ENCODE measurements at places on chromosomes 3 and 15. TPM values are rescaled to one million over a fixed set of nuclear protein-coding genes. Genes with fewer than 3 reads are reported as not detected.
A peak's percentile ranks its signal among the peaks of the same experiment; 100 is the strongest.

DNA sequence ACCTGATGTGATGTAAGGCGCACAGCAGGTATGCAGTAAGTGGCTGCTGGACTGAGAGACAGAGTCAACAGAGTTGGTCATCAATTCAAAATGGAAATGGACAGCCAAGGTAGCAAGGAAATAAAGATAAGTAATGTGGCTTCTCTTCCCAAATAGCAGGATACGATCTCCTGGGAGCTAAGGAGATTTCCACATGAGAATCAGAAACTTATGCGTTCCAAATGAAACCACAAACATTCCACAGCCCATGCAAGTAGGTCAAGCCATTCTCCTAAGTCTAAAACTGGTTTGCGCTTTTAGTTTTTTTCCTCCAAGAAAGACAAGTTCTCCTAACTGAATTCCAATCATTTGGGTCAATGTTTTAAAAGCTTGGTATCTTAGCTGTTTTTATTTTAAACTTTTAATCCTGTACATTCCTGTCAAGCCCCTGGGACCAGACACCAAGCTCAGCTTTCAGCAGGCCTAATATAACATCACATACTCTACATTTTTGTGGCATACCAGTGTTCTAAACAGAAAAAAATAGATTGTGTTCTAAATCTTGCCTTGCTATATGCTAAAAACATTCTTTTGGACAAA lies 73.7 kb upstream of the TSPAN3 start:
- DNase-seq = peak; percentile 27

DNA sequence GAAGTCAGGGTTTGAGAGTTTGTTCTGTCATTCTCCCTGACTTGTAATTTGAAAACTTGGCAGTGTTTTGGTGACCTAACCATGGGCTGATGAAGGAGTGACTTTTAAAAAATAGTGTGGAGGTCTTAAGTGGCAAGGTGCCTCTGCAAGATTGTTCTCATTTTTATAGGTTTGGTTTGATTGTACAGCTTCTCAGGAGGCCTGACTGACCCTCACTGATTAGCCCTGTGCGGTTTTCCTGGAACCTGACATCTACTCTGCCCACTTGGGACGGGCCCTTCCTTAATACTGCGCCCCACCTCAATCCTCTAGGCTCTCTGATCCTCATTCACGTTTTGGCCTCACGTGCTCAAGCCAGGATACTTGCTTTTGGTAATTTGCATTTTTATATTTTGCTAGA lies 2.8 kb downstream of the UBE2E1 start:
- no peak for DNase-seq

- DNase-seq = no peak
Observed at GRCh38 chr3:37129871-37130270, 44.5 kb downstream of the LRRFIP2 start.

DNA sequence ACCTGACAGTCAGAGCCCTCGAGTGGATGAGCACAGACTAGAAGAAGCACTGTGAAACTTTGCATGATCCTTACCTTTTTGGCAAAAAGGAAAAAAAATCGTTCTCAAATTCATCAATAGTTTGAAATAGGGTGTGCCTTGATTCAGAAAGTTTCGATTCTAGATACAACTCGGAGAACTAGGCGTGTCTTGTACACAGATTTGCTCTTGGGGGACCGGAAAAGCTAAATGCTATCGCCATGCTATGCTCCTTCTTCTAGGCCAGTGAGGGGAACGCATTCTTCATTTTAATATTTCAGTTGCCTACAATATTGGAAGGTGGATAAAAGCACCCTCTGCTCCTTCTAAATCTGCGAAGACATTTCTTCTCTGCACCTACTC lies 25.0 kb downstream of the CD86 start:
- no peak for DNase-seq

GRCh38 chr15:88382482-88382983 lies 84.7 kb downstream of the MRPL46 start:
- DNase-seq = no peak

DNA sequence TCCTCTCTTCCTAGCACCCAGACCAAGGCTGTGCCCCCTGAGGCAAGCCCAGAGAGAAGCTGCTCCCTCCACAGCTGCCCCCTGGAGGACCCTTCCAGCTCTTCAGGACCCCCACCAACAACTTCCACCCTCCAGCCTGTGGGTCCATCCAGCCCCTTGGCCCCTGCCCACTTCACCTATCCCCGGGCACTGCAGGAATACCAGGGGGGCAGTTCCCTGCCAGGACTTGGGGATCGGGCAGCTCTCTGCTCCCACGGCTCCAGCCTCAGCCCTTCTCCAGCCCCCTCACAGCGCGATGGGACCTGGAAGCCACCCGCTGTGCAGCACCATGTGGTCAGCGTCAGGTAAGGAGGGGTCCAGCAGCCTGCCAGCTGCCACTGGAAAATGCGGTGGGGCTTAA lies 5.6 kb downstream of the DISP2 start:
- no peak for DNase-seq

DNA sequence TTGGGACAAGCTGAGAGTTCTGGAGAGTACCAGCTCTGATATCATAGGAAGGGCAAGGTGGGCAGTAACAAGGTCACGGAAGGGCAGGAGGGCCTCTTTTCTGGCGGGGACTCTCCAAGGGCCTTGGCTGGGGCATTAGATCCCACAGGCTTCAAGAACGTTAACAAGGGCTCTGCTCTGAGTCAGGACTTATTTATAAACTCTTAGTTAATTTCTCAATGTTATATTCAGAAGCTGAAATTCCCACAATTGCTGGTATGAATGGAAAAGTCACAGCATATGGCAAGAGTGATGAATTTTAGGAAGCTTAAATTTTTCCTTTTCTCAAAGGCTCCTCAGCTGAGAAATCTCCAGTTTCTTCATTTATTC lies 320.2 kb upstream of the TBC1D5 start:
- no peak for DNase-seq

- DNase-seq = no peak
Observed at GRCh38 chr3:146594843-146595482, 10.2 kb downstream of the PLSCR5 start.

DNA sequence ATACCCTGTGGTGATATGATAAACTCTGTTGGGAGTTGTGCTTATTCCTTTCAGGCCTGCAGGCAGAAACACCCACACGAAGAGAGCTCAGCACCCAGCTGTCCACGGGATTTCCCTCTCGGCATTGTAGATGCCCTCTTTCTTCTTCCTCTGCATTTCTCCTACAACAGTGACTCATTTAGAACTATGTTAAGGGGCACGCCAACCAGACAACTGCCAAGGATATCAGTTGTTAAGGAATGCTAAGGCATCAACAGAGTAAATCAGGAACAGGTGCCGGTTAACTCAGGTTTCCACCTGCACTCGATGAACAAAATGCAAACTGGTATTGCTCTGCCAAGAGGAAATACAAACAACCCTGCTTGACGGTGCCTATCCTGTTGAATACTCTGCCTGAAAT lies 270.0 kb upstream of the PEX5L start:
- peak; percentile 13 for DNase-seq

DNA sequence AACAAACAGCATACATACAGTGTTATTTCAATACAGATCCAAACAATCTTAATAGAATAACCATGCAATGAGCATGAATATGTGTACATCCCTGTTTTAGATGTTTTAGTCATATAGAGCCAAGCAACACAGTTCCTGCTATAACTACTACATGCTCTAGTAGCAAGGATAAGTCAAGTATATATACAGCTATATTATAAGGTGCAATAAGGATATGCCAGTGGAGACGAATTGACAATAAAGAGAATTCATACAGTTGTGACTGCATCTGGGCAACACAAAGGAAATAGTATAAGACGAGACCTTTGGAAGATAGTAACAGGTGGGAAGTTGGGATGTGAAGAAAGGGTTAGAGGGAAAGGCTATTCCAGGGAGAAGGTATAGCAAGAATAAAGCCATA lies 103.4 kb downstream of the TPRG1 start:
- no peak for DNase-seq

DNA sequence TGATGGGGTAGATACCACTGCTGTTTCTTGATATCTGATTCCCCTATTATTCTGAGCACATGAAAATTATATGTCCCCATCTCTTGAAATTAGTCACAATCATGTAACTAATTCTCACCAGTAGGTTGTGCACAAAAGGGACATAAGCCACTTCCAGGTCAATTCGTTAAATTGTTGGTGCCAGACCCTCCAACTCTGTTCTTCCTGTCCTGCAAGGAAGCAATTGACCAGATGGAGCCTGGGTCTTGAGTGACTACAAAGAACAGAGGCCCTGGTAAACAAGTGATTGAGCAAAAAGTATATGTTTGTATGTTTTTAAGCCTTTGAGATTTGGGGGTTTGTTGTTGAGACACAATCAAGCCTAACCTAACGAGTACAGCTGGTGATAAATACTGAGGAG lies 36.9 kb downstream of the ABI3BP start:
- DNase-seq = no peak

GRCh38 chr3:114635878-114636277 lies 342.1 kb downstream of the TIGIT start:
- no peak for DNase-seq

DNA sequence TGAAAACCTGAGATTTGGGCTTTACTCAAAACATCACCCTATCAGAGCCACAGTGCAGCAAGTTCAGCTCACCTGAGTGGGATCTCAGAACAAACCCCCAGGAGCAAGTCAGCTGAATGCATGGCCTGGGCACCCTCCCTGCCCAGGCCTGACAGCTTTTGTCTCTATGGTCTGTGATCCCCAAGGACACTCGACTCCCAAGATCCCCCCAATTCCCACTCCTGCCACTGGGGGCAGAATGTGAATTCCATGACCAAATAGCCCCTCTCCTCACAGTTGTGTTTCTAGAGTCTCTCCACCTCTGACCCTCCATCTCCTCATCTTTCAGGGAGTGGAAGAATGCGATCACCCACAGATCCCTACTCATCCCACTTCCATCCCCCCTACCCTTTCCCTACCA lies 58.9 kb downstream of the ZNF445 start:
- DNase-seq = no peak

DNA sequence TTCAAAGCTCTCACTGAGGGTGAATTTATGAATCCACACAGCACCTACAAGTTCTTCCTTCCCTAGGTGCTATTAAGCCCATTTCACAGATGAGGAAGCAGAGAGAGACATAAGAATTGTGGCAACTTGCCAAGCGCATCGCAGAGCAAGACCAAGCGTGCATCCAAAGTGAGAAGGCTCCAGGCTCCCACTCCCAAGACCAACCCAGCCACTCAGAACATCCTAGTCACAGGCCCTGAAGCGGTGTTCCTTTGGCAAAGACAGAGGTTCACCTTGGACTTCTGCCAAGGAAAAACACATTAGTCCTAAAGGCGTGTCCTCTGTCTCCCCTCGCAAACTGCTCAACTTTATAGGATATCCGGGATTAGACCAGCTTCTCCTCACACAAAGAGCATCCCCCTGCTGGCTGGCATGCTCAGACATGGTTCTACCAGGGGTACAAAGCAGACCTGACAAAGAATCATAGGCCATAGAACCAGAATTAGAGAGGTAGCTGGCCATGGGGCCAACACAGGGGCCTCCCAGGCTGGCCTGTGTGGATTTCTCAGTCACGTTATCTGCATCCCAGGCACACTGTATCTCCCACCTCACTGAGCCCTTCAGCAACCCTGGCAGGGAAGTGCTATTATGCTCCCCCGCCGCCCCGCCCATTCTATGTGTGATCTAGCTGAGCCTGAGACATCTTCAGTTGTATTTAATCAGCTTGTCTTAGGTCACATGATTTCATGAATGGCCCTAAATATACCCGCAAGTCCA lies 160.2 kb downstream of the FOXP1 start:
- DNase-seq = no peak

- DNase-seq = no peak
Observed at GRCh38 chr3:33128706-33129105, 14.9 kb downstream of the CRTAP start.

DNA sequence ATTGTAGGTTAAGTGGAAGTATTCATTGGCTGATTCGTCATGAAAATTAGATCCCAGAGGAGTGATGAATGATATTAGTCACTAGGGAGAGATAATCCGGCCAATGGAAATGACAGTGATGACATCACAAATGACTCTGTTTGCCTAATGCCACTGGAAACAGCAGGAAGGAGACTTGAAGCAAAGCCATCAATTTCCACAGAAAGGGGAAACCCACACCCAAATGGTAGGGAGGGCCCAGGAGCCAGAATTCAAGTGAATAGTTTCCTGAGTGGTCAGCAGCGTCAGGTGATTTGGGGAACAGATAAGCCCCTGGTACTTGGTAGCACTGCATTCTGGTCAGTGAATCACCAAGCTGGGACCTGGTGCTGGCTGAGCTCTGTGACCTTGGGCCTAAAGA lies 3.3 kb upstream of the ADAMTS9 start:
- DNase-seq = no peak

DNA sequence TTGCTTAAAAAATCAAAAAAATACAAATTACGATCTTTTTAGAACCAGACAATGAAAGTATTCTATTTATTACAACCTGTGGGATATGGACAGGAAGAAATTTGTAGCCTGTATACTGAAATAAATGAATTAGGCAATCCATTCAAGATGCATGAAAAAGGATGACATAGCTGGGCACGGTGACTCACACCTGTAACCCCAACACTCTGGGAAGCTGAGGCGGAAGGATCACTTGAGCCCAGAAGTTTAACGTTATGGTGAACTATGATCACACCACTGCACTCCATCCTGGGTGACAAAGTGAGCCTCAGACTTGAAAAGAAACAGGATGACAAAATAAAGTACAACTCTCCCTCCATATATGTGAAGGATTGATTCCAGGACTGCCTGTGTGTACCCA lies 74.1 kb downstream of the MSL2 start:
- DNase-seq = no peak

- DNase-seq = no peak
Observed at GRCh38 chr3:45026038-45026437, at the start of gene CLEC3B. CLEC3B (plus strand) TSS chr3:45026303; CDS start chr3:45026363, 60 bp downstream.

GRCh38 chr3:48130321-48130904 lies 57.8 kb downstream of the CDC25A start:
- no peak for DNase-seq

DNA sequence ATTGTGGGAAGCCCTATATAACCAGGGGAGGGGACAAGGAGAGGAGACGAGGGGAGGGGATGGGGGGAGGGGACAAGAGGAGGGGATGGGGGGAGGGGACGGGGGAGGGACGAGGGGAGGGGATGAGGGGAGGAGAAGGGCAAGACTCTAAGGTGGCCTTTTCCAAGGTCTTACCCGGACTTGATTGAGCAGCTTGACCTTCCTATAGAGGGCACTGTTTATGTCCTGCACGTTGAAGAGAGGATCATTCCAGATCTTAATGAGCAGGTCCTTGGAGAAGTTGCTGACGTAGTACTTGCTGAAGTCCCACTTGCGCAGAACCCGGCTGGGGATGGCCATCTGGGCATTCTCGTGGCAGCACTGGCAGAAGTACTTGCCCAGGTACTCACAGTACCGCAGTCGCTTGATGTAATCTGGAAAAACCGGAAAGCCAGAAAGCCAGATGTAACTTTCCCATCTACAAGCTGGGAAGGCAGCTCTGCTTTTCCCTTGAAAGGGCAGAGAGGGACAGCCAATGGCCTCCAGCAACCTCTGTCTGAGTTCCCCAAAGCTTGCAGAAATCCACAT lies 55.7 kb downstream of the RUBCN start:
- DNase-seq = no peak

PKM gene
- total RNA-seq = 2,237 TPM

KLHL6 gene
- not detected for total RNA-seq

A4GNT gene
- total RNA-seq = not detected

MAGEL2 gene
- total RNA-seq = 0.07 TPM

VILL gene
- total RNA-seq = 6.1 TPM

ESYT3 gene
- total RNA-seq = 0.87 TPM

OSTN gene
- not detected for total RNA-seq

PHC3 gene
- 18.5 TPM for total RNA-seq

PPARG gene
- 14.7 TPM for total RNA-seq

COX5A gene
- 219 TPM for total RNA-seq

WDR49 gene
- total RNA-seq = not detected

RLBP1 gene
- not detected for total RNA-seq

WDR72 gene
- 2.3 TPM for total RNA-seq

GOLGA8K gene
- not detected for total RNA-seq

P2RY1 gene
- 0.06 TPM for total RNA-seq

MKRN2 gene
- total RNA-seq = 37.4 TPM

ABHD17C gene
- total RNA-seq = 5.7 TPM
